ENCODE measurements at places on chromosomes 3 and 15.

GRCh38 chr15:40322531-40323238, 807 bp upstream of the INAFM2 start:
- no peak for DNase-seq

DNA sequence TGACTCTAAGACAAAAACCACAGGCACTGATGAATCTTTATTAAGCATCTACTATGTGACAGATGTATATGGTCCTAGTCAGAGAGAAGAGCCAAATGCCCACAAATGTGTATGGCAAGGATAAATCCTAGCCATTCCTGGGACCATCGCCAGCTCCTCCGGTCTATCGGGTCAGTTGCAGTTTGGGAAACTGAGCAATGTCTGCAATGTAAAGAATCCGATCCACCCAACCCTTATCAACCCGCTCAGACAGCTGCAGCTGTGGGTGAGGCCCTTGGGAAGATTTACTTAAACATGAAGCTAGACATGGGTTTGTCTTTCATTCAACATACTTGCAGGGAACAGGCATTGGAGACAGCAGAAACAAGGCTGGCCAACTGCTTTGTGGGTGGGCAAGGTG, 40.5 kb upstream of the CDV3 start:
- DNase-seq, result no peak

GRCh38 chr3:167729591-167729990, 5.1 kb downstream of the PDCD10 start:
- no peak for DNase-seq

DNA sequence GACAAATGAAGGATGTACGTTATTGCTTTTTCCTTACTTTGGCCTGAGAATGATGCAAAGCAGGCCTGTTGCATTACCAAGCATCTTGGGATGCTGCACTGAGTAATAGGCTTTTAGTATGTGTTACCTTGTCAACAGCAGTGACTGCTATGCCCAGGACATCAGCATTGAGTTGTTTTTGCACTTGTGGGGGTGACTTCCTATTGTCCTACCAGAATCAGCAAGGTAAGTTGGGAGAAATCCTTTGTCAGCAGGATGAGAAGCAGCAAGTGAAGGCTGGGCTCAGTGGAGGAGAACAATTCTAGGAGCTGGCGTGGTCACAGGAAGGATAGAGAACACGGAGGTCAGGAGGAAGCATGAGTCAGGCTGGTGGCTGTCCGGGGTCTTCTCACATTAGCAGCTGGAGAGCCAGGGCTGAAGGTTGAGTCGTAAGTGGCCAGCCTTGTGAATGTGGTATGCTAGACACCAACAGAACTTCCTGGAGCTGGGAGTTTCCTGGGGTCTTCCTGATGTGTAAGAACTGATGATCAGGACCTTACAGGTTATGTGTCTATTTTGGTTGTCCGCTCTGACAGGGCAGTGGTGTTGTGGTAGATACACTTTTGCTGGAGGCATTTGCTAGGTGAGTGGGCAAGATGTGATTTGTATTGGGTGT, 142.7 kb downstream of the FNDC3B start:
- no peak for DNase-seq
